NCI-H146 (cell line): ENCODE measurements at places on chromosomes 6 and 20.

- no peak for DNase-seq
These were observed 50.4 kb upstream of the TMEM181 start for GRCh38 chr6:158509465-158509864.

GRCh38 chr20:44481719-44482416 is 6.2 kb downstream of the TTPAL start:
- DNase-seq, result no peak

GRCh38 chr6:34273242-34273805 is 24.5 kb upstream of the SMIM29 start:
- no peak for DNase-seq

DNA sequence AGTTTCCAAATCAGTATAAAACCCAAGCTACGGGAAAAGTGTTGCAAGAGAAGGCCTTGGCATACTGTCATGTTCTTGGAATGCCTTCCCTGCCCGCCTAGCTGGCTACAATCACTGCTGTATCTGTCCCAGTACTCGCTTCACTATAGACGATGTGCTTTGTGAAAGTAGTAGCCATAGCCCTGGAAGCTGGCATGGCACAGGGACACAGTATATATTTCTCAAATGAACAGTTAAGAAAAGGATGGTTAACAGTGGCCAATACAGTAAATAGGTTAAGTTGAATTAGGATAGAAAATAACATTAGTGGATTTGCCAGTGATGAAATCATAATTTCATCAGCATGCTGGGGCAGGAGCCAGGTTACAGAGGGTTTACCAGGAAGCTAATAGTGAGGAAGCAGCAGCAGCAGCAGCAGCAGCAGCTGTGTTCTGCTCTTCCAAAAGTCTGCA is 499.3 kb downstream of the CDKAL1 start:
- no peak for DNase-seq

DNA sequence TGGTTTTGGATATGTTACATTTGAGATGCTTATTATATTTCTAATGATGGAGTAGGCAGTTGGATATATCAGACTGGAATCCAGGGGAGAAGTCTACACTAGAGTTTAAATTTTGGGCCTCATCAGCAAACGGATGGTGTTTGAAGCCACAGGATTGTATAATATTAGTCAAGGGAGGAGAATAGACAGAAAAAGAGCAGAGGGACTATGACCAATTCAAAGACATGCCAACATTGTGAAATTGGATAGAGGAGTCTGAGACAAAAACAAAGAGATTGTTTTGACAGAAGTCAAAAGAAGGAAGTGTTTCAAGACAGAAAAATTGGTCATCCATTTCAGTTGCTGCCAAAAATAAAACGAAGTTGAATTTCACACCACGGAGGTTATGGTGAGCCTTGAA is 66.5 kb downstream of the NOX3 start:
- no peak for DNase-seq

GRCh38 chr6:107989166-107990094 is 31.4 kb upstream of the SEC63 start:
- DNase-seq, result peak; percentile 75

DNA sequence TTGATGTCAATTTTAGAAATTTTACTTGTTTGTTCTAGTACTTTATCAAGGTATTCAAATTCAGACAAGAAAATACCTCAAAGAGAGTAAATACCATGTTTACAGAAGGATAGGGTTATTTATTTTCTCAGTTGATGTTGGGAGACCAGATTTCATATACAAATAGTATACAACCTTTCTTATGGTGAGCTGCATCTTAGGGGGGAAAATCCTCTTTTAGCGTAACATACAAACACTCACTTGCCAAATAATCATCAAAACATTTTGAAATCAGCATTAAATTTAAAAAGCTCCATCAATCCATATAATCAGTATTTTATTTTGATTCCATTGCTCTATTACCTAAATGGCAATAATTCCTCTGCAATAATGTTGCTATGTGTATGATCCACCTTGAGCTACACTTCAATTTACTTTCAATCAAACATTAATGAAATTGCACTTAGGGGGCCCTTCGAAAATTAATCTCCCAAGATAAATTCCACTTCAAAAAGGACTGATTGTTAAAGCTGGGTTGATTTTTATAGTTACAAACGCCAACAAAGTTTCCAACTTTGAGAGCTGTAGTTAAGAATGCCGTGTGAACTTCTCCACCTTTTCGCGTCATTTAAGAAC is 2.2 kb downstream of the NKX2-4 start:
- DNase-seq, result no peak

DNA sequence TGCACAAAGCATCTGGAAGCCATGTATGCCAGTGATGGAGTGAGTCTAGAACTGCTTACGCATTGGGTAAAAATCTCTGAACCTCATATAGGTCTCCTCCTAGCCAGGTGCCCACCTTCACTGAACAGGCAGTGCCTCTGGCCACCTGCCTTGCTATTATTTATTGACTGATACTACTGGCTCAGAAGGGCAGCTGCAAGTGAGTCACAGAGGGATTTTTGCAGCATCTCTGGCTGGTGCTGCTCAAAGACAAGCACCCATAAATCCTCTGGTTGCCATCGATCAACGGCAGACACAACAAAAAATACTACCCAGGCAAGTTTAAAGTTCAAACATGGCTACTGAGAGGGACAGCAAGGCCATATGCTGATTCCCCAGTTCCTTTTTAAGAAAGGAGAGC is 279.4 kb downstream of the UBE3D start:
- peak; percentile 78 for DNase-seq

GRCh38 chr6:113184736-113185135 is 672.4 kb upstream of the MARCKS start:
- no peak for DNase-seq

- DNase-seq, result no peak
These were observed 6.6 kb downstream of the SMPD2 start for GRCh38 chr6:109447087-109447486.

DNA sequence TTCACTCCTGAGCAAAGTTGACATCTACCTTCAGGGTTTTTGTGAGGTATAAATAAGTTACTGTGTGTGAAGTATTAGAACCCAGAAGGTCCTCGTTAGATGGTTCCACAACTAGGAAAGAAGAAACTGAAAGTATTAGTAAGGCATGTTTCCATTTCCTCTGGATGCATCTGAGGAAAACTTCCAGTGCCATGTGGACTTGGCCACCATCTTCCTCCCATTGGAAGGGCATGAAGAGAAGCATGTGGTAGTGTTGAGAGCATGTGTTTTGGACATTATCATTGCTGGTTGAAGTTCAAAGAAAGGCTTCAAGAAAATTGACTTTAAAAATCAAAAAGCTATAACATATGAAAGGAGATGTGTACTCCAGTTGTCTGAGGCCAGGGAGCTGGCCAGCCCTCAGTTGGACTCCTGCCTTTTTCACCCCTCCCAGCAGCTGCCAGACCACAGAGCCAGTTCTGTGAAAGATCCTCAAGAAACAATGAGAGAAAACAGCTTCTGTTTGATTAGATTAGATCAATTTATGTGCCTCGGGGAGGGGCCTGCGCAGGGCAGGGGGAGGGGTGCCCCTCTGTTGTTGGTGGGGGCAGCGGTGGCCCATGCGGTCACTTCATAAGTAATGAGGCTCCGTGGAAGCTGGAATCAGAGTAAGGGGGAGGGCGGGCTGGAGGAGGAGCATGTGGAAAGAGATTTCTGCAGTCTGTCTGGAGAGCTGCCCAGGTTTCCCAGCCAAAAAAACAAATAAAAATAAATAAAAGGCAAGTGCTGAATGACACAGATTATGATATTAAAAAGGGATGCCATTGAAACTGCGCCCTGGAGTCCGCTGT is 154.0 kb downstream of the JARID2 start:
- peak; percentile 92 for DNase-seq

- DNase-seq, result no peak
These were observed 19.4 kb upstream of the EIF2S2 start for GRCh38 chr20:34131491-34131890.

DNA sequence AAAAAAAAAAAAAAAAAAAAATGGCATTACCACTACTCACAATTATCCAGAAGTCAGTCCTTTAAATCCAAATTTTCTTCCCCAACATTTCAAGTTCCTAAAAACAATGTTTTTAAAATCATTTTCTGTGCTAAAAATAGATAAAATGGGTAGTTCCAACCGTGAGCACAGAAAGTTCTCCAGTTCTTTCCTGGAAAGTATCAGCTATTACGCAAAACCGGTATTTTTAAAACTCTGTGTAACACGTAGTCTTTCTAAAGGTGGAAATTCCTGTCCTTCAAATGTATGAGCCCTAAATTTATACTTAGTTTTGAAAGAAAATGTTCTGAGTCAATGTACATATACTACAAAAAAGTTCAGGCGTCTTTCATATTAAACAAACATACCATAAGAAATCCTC is 83.5 kb upstream of the SCAF8 start:
- DNase-seq, result no peak

DNA sequence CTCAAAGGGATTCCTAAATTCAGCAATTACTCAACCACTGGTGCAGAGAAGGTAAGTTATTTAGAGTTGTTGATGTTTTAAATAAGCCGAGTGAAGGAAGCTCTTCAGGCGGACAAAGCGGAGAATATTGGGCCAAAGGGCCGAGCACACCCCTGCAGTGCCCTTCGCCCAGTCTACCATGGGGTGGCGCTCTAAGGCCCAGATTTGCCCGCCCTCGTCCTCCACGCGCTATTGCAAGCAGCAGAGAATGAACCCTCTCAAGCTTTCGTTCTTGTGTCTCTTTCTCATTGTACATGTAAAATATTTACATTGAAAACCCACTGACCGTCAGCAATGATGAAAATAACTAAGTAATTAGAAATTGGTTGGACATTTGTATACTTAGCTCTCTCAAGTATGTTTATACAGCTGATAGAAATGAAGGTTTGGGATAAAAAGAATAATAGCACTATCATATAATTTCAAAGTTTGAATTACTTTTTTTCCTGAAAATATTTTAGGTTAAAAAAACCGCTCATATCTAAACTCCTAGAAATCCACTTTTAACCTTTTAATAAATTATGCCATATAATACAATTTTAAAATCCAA is 195.0 kb upstream of the CEP162 start:
- DNase-seq, result peak; percentile 8

- no peak for DNase-seq
These were observed 83.0 kb downstream of the BANF2 start for GRCh38 chr20:17782768-17783167.

DNA sequence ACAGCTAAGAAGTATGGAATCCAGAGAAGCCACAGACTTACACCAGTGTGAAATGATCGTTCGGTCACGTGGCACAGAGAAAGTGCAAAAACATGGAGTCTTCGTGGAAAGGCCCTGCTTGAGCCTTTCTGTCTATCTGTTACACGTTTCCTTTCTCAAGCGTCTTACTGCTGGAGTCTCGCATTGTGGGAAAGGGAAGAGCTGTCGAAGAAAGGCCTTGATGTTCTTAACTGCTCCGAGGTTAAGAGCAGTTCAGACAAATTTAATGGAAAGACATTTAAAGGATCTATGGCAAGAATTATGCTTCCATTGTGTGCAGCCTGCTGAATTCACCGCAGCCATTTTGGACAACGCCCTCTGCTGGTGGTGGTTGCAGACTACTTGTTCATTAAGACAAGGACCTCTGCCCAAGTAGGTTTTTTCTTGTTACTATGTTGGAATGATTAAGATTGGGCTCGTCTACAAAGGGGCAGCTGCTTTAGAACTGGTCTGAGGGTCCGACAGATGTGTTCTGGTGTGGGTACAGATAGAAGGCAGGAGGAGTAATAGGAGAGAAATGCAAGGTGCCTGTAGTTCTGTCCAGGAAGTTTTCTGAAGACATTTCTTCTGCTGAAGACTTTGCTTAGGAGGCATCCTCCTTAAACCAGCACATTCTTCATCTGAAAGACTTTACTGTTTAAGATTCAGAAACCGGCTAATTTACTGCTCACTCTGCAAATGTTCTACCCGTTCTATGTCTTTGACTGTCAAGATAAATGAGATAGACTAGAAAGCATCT is 24.7 kb upstream of the CCN6 start:
- DNase-seq, result peak; percentile 70

DNA sequence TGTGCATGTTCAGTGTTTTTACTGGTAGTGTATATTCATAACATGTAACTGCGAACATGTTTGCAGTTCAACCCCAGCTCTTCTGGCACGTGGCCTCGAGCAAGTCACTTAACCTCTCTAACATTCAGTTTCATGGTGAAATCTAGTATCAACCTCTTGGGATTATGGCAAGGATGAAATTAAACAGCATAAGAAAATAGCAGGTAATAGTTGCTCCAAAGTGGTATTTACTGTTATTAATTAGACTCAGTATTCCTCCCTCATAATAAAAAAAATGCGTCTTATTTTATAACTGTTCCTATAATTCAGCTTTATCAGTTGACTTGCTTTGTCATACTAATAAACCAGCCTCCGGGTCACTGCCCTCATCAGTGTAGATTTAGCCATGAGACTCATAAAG is 15.0 kb downstream of the FAM184A start:
- DNase-seq, result no peak

GRCh38 chr6:35691027-35691824 is 2.5 kb upstream of the FKBP5 start:
- DNase-seq, result no peak

- no peak for DNase-seq
These were observed 41.3 kb downstream of the KIAA1755 start for GRCh38 chr20:38219006-38219950.

GRCh38 chr6:168852376-168852884 is 401.2 kb downstream of the THBS2 start:
- DNase-seq, result peak; percentile 52

- DNase-seq, result no peak
These were observed 450.1 kb downstream of the GJA1 start for GRCh38 chr6:121885399-121886152.

GRCh38 chr6:63347599-63347998 is 27.8 kb upstream of the LGSN start:
- no peak for DNase-seq

- DNase-seq, result peak; percentile 80
These were observed 112.0 kb upstream of the BEND6 start for GRCh38 chr6:56842686-56843475.

- DNase-seq, result no peak
These were observed 28.9 kb downstream of the ELMO2 start for GRCh38 chr20:46377518-46377917.

- DNase-seq, result no peak
These were observed 23.4 kb upstream of the PLN start for GRCh38 chr6:118524686-118525085.

GRCh38 chr20:25507385-25508082 is 77.8 kb downstream of the NINL start:
- no peak for DNase-seq

GRCh38 chr20:21388566-21388965 is 8.8 kb downstream of the NKX2-4 start:
- DNase-seq, result no peak

GRCh38 chr6:22801831-22802230 is 232.5 kb downstream of the HDGFL1 start:
- no peak for DNase-seq

DNA sequence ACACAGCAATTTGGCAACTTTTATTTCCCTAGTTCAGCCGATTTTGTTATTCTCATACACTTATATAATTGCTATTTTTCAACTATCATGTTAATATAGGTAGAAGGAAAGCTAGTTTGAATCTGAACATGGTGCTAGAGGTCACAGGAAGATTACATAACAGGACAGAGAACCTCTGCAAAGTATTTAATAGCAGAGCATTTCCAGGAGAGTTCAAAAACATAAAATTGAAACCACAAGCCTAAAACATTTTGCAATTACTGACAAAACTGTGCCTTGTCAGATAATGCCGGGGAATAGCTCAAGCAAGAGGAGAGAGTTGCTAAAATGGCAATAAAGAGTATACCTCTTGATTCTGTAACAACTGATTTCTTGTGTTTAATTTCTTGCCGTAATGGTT is 70.8 kb downstream of the TFAP2B start:
- no peak for DNase-seq
